ENCODE measurements at places on chromosomes 2 and 18. TPM values are rescaled to one million over a fixed set of nuclear protein-coding genes. Genes with fewer than 3 reads are reported as not detected.

Gene NAT8
- polyA plus RNA-seq = not detected

Gene CRYGB
- polyA plus RNA-seq = not detected

Gene MAPK4
- polyA plus RNA-seq = 1.8 TPM

Gene CDCA7
- 1.3 TPM for polyA plus RNA-seq

Gene DNER
- polyA plus RNA-seq = 0.63 TPM

Gene AP1S3
- 4.6 TPM for polyA plus RNA-seq

Gene GPR39
- polyA plus RNA-seq = 9.8 TPM

Gene SNORC
- polyA plus RNA-seq = 1.6 TPM

Gene PSMA8
- polyA plus RNA-seq = 0.07 TPM

Gene CNGA3
- 0.13 TPM for polyA plus RNA-seq

Gene COL6A3
- 96.2 TPM for polyA plus RNA-seq

Gene TMBIM1
- 188 TPM for polyA plus RNA-seq

Gene OR6B2
- polyA plus RNA-seq = not detected

Gene TXNDC2
- polyA plus RNA-seq = 0.16 TPM

Gene SMAD7
- polyA plus RNA-seq = 32.5 TPM

Gene GALNT3
- 19.0 TPM for polyA plus RNA-seq

Gene SLC9A2
- polyA plus RNA-seq = 0.04 TPM

Gene RUFY4
- 0.57 TPM for polyA plus RNA-seq

Gene RBM43
- 3.0 TPM for polyA plus RNA-seq

Gene CDK15
- polyA plus RNA-seq = 0.12 TPM

Gene SLC39A10
- 10.1 TPM for polyA plus RNA-seq

Gene SCN7A
- polyA plus RNA-seq = 7.5 TPM

Gene POTEJ
- not detected for polyA plus RNA-seq

Gene HRH4
- polyA plus RNA-seq = 0.19 TPM
